Cerebellar nuclear complex (tissue), 1 donor: ENCODE measurements at places on chromosomes 12 and 14.

DNA sequence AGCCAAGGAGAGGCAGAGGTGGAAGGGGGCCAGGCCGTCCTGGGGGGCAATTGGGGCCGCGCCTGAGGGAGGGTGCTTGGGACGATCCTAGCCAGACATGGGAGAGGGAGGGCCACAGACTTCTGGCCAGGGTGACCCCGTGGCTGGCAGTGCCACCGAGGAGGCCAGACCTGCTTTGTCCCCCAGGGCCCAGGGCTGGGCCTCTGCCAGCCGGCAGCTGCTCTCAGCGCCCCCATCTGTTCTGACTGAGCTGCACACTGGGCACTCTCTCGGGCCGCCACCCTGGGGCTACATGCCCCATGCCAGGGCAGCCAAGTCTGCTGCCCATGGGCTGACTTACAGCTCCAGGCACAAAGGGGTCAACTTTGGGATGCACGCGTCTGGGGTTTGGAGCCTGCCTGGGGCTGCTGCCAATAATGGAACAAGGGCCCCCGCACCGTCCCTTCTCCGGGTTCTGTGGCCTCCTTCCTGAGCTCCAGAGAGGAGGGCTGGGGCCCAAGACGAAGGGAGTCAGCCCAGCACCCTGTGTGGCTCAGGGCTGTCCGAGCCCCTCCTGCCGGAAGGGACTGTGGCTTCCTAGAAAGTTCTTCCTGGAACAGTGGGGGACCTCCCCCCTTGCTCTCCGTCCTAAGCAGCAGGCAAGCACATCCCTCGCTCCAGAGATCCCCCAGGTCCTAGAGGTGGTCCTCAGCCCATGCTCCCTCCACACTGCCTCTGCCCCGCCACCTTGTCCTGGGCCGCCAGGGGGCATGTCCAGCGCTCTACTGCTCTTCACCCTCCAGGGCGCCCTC lies 1.1 kb downstream of the ADSS1 start:
- no peak for DNase-seq

- DNase-seq = no peak
These were observed 553 bp downstream of the TRIM9 start for GRCh38 chr14:51094282-51094821.

DNA sequence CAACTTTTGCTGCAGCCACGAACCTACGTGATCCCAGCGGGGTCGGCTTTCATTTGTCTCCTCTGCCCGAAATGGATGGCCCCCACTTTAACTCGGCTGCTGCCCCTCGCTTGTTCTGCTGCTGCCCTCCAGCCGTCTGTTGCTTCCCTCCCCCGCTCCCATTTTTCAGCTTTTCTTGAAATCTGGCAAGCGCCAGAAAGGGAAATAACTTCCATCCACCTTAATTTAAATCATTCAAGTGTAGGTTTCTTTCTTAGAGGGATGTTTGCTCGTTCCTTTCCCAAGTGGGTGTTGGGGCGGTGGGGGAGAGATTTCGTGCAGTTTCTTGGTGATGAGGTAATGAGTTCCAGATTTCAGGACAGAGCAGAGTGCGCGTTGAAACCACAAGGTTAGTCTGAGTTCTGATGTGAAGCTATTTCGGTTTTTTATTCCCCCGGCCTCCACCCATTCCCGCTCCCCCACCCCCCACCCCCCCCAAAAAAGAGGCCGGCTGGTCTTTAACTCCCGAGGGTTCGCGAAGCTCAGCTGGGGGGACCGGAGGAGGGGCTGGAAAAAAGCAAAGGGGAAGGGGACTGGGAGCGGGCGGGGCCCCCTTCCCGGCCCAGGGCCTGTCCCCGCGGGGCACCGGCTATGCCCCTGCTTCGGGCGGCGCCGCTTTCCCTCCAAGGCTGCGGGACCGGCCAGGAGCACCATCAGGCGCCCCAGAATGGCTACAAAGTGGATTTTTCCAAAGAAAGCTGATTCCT lies 2.2 kb upstream of the ZFP36L1 start:
- DNase-seq = no peak

GRCh38 chr14:60276347-60276746 lies 27.3 kb downstream of the PPM1A start:
- no peak for DNase-seq
